ENCODE measurements at places on chromosomes 12 and 14.

DNA sequence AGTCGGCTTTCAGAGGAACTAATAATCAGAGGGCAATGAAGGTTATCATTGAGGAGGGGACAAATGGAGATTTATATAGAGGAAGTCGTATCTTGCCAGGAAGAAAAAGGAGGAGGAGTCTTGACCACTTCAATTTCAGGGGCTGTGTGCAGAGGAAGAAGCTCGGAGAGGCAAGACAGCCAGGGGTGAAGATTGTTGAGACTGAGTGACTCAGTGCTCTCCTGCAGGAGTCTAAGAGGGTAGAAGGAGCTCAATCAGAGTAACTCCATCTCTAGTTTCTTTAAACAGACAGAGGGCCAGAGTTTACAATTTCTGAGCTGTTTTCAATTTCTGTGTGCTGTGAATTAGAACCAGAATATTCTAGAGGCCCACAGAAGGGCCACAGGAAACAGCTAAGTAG is 439.3 kb upstream of the PRICKLE1 start:
- DNase-seq, result no peak

GRCh38 chr14:65095633-65096205 is 6.6 kb downstream of the MAX start:
- no peak for DNase-seq

DNA sequence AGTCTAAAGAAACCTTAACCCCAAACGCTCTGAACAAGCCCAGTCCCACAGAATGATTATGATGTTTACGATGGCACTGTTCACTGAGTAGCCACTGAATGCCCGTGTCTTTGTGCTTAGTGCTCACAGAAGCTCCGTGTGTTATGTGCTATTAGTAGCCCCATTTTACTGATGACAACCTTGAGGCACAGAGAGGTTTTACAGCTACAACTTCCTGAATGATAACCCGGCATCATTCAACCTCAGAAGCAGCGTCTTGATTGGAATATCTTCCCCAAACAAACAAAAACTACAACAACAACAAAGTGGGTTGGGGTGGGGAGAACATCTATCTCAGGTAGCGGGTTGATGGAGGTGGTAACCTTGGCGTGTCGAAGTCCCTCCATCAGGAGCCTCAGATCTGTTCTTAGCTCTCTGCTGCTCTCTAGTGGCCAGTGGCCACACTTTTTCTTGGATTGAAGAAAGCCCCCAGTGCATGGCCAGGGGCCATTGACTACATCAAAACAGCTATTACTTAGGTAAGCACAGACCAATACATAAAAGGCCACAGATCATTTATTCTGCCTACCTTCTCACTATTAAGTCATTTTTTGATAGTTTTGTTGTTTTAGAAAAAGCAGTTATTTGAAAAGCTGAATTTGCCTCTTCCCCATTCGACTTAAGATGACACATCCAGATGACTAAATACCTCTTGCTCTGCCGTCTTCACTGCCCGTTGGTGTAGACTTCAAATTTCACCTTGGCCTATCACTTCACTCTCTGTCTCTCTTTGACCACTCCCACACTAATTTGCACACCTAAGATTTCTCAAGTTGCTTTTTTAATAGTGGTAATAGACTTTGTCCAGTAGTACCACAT is 376.9 kb downstream of the GALC start:
- peak; percentile 74 for DNase-seq

DNA sequence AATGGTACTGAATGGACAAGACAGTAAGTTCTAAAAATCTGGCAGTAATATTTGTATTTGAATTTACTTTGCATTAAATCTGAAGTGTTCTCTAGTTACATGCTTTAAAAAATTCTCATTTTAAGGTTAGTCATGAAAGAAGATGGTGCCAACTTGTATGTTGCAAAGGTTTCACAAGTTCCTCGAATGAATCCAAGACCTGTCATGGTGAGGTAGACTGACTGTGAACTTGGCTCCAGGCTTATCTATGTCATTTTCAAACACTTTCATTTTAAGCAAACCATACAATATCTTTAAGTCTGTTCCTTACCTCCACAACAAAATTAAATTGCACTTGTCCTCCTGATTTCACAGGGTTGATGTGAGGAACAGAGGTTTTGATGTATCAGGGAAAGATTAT is 23.4 kb downstream of the CLEC2D start:
- DNase-seq, result no peak

GRCh38 chr14:32013083-32013482 is 64.0 kb upstream of the ARHGAP5 start:
- DNase-seq, result peak; percentile 25

DNA sequence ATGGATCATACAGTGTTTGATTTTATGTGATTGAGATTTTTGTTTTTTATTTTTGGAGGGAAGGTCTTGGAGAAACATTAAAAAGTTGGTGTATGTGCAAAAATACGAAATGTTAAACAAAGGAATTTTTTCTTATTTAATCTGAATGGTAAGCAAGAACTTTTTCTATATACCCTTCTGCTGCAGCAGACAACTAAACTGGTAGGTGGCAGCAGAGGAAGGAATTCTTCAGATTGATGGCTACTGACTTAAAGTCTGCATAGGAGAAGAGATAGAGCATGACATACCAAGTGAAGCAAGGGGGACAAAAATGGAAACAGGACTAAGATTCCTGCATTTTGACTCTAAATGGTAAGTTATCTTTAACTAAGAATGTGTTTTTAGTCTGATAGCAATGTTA is 42.0 kb upstream of the A2ML1 start:
- DNase-seq, result peak; percentile 58

GRCh38 chr12:18375131-18375530 is 113.8 kb downstream of the PIK3C2G start:
- DNase-seq, result no peak

DNA sequence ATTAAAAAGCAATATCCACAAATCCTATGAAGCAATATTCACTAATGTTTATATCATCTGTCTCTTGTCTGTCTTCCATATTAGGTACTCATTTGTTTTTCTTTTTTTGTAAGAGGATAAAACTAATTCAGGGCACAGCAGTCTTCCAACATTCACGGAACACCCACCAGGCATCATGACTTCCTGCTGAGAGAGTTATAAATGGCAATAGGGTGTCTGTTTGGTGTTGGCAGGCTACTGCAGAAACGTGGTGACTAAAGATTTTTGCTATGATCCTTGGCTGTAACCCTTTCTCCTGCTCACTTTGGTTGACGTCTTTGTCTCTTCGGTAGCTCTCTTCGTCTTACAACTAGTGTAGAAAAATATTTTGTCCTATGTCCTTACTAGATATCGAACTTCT is 860.6 kb upstream of the MGAT4C start:
- DNase-seq, result no peak

GRCh38 chr12:41407232-41407799 is 219.2 kb downstream of the PDZRN4 start:
- no peak for DNase-seq

DNA sequence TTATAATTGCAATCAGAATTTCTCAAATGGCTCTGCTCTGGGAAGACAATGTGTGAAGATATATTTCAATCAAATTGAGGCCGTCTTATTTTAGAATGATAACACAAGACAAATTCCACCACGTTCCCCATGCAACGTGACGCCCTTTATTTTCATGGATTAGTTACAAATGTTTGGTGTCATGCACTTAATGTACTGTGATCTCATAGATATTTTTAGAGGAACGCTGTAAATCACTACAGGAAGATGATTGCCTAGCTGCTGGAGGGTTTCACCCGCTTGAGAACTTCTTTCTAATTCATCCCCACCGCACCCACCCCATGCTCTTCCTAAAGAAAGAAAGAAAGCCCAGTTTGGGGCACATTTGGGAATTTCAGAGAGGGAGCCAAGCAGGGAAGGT is 117.2 kb downstream of the PLXNC1 start:
- no peak for DNase-seq

DNA sequence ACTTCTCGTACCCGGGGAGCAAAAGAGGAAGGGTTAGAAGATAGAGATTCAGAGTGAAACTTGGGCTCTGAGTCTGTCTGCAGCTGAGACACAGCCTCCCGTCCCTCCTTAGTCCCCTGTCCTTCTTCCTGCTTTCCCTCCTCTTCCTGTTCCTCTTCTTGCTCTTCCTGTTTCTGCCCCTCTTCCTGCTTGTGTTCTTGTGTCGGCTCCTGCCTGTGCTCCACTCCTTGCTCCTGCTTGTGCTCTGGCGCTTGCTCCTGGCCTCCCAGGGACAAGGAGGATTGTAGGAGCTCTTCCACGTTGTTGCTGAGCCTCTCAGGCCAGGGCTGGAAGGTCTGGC is 3.0 kb downstream of the ACRBP start:
- DNase-seq, result no peak

GRCh38 chr14:51780006-51780692 is 80.3 kb upstream of the GNG2 start:
- peak; percentile 87 for DNase-seq

Data from H7 (cell line).